ENCODE measurements at places on chromosomes 12 and 14.

GRCh38 chr14:64200170-64200569 lies 94.0 kb downstream of the ESR2 start:
- DNase-seq = no peak

- DNase-seq = no peak
Measured at GRCh38 chr12:62684570-62685295, 218.1 kb downstream of the MON2 start.

DNA sequence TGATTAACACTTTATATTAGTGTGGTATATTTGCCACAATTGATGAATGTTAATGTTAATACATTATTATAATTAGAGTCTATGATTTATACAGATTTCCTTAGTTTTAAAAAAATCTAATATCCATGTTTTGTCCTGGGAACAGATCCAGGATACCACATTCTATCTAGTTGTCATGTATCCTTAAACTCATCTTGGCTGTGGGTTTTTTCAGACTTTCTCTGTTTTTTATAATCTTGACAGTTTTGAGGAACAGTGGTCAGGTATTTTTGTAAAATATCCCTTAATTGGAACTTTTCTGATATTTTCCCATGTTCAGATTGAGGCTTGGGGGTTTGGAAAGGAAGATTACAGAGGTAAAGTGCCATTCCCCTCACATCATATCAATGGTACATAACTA lies 104.1 kb downstream of the LMNTD1 start:
- DNase-seq = no peak

DNA sequence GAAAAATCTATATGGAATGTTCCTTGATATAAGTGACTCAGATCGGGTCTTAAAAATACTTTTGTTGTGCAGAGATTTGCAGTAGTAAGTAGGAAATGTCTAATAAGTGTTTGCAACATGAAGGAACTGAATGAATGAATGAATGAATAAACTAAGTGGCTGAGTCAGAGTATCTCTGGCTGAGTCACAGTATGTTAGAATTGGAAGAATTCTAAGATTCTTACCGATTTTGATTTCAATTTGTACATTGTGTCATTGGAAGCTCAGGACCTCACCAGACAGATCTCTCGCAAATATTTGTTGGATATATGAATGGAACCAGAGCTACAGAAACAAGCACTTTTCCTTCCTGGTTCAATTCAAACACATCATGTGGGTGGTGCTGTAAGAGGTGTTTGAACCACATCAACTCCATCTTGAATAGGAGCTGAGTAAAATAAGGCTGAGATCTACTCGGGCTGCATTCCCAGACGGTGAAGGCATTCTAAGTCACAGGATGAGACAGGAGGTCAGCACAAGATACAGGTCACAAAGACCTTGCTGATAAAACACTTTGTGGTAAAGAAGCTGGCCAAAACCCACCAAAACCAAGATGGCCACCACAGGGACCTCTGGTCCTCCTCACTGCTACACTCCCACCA lies 123.9 kb upstream of the FOXN3 start:
- DNase-seq = peak; percentile 83

DNA sequence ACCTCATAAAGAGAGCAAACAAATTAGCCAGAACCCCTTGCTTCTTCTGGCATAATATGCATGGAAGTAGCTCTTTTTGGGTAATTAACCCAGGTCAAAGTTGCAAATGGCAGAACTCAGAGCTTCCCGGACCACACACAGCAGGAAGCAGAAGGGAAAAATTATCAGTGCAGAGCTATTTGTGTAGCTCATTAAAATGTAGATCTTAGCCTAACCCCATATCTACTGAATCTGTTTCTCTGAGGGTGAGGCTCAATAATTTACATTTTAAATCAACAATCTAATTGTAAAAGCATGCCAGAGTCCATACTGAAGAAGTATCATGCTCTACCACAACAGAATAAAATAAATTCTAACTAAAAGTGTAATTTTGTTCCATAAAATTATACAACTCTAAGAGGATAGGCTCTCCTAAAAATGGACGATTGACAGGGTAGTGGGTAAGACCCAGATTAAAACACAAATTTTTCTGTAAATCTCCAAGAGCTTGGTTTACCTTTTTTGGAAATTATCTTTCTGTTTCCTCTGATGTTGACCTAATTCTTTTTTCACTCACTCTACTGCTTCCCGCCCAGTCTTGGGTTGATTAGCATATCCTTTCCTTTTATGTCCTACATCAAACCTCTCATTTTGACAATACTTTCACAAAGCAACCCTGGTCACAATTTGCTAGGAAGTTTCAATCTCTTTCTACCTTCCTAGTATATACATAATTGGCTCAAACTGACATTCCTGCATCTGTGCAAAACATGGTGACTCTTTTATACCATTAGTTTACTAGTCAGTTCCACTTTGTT lies 213.3 kb upstream of the SLC16A7 start:
- no peak for DNase-seq

DNA sequence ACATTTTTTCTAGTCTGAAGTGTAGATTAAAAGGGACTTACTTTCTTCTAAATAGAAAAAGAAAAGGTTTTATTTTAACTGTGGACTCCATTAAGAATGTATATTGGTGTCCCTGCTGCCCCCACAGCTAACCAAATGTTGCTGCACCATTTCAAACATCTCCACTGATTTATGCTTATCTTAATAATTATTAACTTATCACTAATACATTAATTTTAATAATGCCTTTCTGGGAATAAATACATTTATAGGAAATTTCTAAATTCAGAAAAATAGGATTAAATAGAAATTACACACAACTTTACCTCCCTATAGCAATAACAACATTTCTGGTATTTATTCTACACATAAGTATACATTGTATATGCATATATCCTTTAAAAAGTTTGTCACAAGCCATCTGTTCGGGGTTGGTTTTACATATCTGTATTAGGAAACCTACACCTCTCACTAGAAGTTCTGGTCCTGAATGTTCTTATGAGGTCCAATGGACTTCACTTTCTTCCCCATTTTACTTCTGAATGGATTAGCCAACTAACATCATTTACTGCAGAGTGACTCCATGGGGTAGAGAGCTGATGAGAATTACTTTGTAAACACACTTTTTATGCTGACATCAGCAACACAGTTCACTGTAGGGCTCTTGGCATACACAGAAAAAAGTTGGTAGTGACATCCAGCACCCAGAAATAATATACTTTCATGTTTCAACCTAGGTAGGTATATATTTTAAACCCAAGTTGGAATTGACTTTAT lies 9.4 kb upstream of the SELPLG start:
- DNase-seq = no peak

DNA sequence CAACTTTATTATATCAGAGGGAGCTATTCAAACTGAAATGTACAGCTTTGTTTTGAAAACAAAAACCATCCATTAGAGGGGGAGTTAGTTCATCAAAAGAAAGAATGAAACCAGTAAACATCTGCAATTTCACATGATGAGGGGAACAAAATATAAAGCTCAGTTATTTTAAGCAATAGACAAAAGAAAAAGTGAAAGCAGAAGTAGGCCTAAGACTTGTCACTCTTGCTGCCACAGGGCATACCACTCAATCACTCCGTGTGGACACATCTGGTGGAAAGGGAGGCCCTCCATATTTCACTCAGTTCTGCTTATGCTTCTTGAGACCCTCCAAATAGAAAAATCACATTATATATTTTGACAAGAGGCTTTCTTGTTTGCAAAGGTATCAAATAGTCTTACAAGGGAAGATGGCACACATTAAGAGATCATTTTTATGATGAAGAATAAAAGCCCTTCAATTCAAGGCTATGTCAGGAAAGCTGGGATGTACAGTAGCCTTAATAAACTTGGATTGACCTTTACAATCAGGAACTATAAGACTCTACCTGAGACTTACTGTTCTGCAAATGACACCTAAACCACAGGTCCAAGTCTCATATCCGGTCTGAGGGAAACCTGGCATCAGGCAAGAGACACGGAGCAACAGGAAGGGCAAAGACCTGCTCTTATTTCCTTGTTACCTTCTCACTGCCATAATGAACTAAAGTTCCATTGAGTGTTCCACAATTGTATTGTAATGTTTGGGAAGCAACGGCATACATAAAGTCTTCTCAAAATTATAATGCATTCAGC lies 222.5 kb upstream of the GRIP1 start:
- DNase-seq = no peak

GRCh38 chr14:21133901-21134300 lies 22.0 kb downstream of the OR5AU1 start:
- DNase-seq = no peak

- no peak for DNase-seq
Measured at GRCh38 chr14:99065551-99065950, 206.4 kb downstream of the BCL11B start.

DNA sequence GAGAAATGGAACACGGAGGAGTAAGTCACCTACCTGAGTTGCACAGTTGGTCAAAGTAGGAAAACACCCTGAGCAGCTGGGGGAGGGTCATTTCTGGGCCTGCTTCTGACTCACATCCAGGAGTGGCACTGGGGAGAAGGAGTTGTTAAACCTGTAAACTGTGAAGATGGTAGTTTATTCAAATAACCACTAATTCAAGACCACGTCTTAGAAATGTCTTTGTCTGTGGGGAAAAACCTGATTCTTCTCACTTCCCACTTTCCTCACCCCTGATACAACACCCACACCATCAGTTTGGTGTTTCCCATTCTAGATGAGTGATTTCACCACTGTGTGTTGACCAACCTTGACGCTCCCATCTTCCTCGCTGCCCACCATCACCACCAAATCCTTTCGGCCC lies 207.1 kb downstream of the ANO4 start:
- DNase-seq = no peak

GRCh38 chr12:87182696-87183233 lies 846.4 kb downstream of the C12orf50 start:
- no peak for DNase-seq

Measured in AG04449 (cell line).